Chondrocyte (in vitro differentiated cells): ENCODE measurements at places on chromosomes 6 and 20. TPM values are rescaled to one million over a fixed set of nuclear protein-coding genes. Genes with fewer than 3 reads are reported as not detected.
A peak's percentile ranks its signal among the peaks of the same experiment; 100 is the strongest.

DNA sequence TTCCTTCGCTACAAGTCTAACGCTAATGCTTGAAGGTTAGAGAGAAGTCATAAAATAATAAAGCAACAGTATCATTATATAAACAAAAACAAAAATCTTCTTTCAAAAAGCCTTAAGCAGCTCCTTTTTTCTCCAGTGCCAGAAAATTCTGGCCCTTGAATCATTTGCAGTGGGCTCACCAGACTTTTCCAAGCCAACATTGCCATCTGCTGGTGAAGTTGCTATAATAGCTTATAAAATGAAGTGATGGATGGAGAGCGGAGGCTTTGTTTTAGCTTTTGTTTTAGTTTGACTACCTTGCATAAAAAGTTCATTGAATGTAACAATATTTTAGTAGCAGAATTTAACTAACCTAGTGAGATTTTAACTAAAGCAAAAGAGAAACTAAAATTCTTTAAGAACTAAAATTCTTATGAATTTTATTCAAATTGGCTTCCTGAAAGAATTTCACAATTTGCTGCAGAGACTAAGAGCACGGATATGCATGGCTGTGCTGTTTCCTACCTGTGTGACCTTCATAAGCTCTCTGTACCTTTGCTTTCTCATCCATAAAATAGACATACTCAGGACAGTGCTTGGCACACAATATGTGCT lies 44.8 kb upstream of the SLC2A12 start:
- DNase-seq = no peak

Gene BMP2
- total RNA-seq = 0.85 to 1.1 TPM (median 0.92 TPM) in 3 replicates

Gene CMTR1
- 28.1 to 36.1 TPM (median 30.2 TPM) in 3 replicates for total RNA-seq

Gene ABHD16B
- not detected in 3 replicates for total RNA-seq

DNA sequence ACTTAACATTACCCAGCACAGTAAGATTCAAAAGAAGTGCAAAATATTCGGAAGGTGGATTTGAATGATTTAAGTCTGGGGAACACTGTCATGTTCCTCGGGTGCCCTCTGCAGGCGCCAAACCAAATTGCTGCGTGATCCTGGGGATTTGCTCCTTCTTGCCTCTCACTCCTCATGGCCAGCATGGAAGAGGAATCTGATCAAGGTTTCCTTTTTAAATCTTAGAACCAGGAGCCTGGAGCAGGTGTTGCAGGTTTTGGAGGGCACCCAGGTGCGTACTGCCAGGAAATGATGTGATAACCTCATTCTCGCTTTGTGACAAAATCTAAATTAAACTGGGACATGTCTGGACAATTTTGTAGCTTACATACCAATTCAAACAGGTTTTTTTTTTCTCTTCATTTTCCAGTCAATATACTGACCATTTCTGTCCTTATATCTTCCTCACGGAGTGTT lies 8.1 kb upstream of the PFDN4 start:
- no peak for DNase-seq

Gene DOK5
- 8.7 to 14.3 TPM (median 9.0 TPM) in 3 replicates for total RNA-seq

GRCh38 chr6:106977246-106977645 lies 2.7 kb upstream of the CD24 start:
- DNase-seq = no peak

- DNase-seq = no peak
These were observed 23.9 kb downstream of the RAET1L start for GRCh38 chr6:150001295-150002008.

- no peak for DNase-seq
These were observed 54.5 kb upstream of the MC3R start for GRCh38 chr20:56194042-56194441.

DNA sequence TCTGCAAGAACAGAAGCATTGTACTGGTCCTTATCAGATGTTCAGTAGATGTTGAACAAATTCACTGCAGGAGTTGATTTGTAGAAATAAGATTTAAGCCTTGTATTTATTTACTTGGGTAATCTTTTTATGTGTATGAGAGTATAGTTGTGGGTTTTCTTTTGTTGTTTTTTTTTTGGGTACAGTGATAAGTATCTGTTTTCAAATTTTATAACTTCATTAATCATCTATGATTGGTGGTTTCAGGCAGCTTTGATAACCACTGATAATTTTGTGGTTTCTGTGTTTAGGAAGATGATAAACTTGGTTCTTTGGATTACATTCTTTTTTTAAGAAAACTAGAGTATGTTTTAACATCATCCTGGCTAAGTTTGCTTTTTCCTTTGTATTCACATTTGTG lies 2.8 kb downstream of the AFDN start:
- no peak for DNase-seq

DNA sequence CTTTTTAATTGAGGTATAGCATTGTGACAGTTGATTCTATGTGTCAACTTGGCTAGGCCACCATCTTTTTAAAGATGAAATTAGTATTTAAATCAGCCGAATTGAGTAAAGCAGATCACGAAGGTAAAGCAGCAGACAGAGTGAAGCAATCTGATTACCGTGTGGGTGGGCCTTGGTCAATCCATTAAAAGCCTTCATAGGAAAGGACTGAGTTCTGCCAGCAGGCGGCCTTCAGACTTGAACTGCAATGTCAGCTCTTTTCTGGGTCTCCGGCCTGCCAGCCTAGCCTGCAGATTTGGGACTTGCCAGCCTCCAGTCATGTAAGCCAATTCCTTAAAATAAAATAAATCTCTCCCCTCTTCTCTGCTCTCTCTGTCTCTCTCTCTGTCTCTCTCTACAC lies 22.4 kb upstream of the TGM2 start:
- DNase-seq = no peak

Gene TAAR8
- not detected in 3 replicates for total RNA-seq

Gene TMEM200A
- total RNA-seq = 6.8 to 12.4 TPM (median 7.1 TPM) in 3 replicates

GRCh38 chr6:51049288-51049982 lies 230.8 kb downstream of the TFAP2B start:
- DNase-seq = no peak

- no peak for DNase-seq
These were observed 20.4 kb upstream of the FOXA2 start for GRCh38 chr20:22604815-22605214.

Gene MCCD1
- not detected in 3 replicates for total RNA-seq

Gene SLC35D3
- total RNA-seq = not detected in 3 replicates

DNA sequence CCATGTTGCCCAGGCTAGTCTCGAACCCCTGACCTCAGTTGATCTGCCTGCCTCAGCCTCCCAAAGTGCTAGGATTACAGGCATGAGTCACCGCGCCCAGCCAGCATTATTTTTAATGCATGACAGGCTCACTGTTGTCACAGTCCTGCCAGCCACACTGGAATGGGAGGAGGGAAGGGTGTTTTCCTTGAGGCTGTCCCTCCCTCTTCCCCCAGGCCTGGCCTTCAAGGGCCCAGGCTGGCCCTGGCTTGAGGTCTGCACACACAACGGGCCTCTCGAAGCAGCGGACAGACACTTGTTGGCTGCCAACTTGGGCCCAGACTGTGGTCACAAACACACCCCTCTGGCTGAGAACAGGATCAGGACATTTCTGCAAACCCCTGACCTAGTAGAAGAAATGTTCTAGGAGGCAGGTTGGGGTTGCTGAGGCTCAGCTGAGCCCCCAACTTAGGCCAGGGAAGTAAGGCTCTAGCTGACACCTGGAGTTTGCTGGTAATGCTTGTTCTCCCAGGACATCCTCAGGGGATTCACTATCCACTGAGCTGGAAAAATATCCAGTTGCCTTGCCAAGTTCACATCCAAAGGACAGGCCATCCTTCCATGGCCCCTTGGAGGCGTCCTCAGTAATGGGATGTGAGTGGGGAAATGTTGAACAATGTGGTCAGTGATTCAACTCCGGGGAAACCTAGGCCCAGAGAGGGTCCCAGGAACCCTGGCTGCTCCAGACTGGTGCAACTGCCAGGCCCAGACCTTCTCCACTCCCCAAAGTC lies 9.9 kb downstream of the SNTA1 start:
- DNase-seq = no peak

GRCh38 chr6:120122401-120122800 lies 772.8 kb upstream of the MAN1A1 start:
- no peak for DNase-seq

DNA sequence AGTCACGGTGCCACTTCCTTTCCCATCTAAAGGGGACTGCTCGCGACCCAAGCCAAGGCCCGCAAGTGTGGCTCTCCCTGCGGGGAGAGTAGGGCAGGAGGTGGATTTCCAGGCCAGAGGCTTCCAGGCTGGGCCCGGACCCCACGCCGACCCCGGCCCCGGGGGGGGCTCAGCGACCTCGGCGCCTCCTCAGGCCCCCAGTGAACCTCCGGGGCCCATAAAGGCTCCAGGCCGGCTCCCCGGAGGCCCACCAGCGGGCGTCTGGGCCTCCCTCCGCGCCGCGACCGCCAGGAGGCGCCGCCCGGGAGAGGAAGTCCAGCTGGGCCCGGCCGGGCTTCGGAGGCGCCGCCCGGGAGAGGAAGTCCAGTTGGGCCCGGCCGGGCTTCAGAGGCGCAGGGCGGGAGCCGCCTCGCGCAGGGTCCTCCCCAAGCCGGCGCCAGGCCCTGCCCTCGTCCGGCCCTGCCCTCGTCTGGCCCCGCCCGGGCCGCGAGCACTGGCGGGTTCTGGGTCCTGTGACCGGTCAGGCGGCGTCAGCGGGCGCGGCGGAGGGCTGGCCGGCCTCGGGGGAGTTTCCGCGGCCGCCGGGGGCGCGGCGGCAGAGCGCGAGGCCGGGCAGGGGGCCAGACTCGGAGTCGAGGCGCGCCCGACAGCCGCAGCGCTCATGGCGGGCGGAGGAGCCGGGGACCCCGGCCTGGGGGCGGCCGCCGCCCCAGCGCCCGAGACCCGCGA lies at the start of gene RAB32:
Gene RAB32 (plus strand): TSS at position 623 of the 729 bp plus-strand sequence. CDS start 39 bp downstream, at position 662.
- peak; percentile 97 for DNase-seq

DNA sequence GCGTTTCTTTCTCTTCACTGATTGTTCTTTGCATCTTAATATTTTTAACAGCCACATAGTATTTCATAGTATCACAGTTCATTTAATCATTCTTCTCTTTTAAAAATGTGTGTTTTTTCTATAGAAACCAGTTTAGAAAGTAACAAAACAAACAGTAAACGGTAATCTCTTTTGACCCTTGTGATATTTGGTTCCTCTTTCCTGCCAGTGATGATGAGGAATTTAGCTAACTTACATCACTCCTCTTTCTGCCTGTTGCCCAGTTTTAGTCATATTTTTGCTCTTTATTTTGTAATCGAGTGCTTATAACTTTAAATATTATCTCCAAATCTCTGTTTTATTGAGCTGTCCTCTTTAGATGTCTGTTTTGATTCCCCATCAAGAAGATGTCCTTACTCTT lies 38.1 kb upstream of the ZBTB24 start:
- DNase-seq = no peak

DNA sequence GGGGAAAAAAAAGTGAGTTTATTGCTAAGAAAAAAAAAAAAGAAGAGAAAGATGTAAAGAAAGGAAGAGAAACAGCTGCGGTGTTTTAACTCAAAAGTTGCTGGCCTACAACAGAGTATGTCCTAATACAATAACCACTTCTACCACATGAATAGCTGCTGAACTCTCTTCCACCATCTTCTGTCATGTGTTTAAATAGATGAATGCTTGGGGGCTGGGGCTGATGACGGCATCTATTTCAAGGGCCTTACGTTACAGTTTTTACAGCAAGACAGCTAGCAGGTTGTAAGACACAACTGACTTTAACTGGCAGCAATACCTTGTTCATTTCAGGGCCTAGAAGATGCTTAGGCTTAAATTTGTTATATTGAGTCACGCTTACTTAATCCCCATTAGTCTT lies 50.4 kb downstream of the MAP3K7 start:
- no peak for DNase-seq

DNA sequence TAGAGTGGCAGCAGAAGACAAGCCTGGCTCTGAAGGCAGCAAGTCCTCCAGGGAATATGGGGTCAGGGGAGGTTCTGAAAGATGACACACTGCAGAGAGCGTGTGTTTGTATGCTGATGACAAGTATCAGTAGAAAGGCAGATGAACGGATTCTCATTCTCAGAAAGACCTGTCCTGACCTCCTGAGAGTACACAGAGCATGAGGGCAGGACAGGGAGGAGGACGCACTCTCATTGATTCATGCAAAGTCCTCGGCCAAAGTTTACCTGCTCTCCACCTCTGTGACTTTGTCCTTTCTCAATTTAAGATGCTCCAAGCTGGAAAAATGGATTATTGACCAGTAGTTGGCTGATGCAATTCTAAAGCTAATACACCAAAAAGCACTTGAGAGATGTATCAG lies 156.7 kb downstream of the LPA start:
- DNase-seq = no peak

Gene RALY
- 78.7 to 169 TPM (median 168 TPM) in 3 replicates for total RNA-seq

Gene MAP1LC3A
- 49.4 to 128 TPM (median 120 TPM) in 3 replicates for total RNA-seq

Gene COL19A1
- total RNA-seq = 0.22 to 2.0 TPM (median 2.0 TPM) in 3 replicates

DNA sequence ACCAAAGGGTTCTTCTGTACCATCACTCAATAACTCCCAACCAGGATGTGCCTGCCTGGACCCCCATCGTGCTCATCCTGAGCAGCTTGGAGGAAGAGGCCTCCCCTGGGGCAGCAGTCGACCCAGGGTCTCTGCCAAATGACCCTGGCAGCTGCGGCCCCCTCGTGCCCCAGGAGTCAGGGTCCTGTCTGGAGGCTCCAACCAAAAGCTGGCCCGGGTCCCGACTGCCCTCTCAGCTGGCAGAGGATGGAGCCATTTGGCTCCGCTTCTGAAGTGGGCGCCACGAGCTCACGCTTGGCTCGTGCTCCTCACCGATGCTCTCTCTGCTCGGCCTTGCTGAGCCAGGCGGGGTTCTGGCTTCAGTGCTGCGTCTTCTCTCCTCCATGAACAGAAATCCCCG lies 56.8 kb downstream of the TFAP2C start:
- DNase-seq = no peak

Gene IP6K3
- 6.1 to 9.0 TPM (median 6.5 TPM) in 3 replicates for total RNA-seq

Gene TSBP1
- not detected in 3 replicates for total RNA-seq

DNA sequence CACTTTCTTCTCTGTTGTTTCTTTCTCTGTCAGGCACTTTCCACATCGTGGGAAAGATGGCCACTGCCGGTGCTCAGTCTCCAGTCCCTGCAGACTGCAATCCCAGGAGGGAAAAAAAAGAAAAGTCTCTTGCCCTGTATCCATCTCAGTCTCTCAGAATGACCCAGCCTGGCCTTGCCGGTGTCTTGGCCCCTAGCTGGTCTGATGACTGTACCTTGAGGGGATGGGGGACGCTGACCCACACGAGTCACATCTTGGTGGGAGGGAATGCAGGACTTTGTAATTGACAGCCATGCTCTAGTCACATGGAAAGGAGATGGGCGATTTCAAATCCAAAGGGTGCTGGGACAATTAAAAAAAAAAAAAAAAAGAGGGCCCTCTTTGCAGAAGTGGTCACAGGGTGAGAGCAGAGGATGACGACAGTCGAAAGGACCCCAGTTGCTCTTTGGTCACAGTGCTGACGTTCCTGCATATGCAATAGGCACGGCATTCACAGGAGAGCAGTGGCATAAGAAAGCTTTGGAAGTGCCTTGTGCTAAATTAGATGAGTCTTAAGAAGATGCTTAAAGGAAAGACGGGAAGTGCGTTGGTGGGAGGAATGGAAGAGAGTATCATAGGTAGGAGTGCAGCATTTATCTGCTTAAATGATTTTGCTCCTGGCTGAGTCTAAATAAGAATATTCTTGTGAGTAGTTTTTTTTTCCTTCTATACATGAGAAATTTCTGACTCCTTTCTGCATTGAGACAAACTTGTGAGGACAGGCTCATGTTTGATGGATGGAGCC lies 63.9 kb upstream of the AKAP12 start:
- DNase-seq = no peak
